ENCODE measurements at places on chromosomes 13 and 19. TPM values are rescaled to one million over a fixed set of nuclear protein-coding genes. Genes with fewer than 3 reads are reported as not detected.

Gene SIGLEC14
- total RNA-seq: 2.2 TPM

Gene EGLN2
- total RNA-seq: 43.8 TPM

Gene SHISA2
- total RNA-seq: 2.8 TPM

Gene OLFM4
- 1.6 TPM for total RNA-seq
